Daoy (cell line): ENCODE measurements at places on chromosomes 2 and 18. TPM values are rescaled to one million over a fixed set of nuclear protein-coding genes. Genes with fewer than 3 reads are reported as not detected.

Gene MARCHF4
- 4.1 and 4.8 TPM in 2 replicates for total RNA-seq

Gene RNU2-63P
- 72.9 TPM in 1 of 2 replicates, not detected in the other for total RNA-seq

GRCh38 chr2:233013027-233013461 is at the start of gene NGEF:
Gene NGEF (minus strand): TSS chr2:233013256. CDS start chr2:232974890, 38,366 bp downstream.
- no peak for DNase-seq

DNA sequence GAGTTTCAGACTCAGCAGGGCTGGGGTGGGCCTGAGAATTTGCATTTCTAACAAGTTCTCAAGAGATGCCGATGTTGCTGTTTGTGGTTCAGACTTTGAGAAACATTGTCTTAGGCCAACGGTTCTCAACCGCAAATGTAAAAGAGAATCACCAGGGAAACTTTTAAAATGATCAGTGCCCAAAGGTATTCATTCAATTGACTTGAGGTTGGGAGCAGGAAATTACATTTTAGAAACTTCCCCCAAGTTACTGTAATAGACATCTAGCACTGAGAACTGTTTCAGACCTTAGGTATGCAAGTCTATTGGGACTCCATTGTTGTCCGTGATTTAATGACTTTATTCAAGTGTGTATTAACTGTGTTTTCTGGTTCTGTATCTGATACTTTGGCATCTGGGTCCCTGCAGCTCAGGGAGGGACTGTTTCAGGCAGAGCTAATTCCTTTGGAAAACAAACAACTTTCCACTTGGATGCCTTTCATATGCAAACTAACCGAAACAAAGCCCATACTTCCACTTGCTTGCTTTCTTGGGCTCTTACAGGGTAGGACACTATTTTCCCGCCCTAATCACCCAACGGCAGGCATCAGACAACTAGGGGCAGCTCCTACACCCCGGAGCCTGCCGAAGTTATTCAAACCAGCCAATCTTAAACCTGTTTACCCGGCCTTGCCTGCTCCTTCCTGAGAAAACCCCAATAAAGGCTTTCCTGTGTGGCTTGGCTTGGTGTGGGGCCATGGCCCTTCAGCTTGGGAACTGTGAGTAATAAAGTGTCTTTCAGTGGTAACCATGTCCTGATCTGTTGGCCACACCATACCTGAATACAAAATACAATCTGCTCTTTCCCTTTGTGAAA is 97.6 kb downstream of the POLE4 start:
- peak; percentile 37 for DNase-seq

Gene FSHR
- total RNA-seq = not detected in 2 replicates

Gene PLCD4
- 0.06 TPM in 1 of 2 replicates, not detected in the other for total RNA-seq

Gene SLC23A3
- 0.63 and 0.86 TPM in 2 replicates for total RNA-seq

Gene IL36G
- total RNA-seq = 0.80 TPM in 1 of 2 replicates, not detected in the other

DNA sequence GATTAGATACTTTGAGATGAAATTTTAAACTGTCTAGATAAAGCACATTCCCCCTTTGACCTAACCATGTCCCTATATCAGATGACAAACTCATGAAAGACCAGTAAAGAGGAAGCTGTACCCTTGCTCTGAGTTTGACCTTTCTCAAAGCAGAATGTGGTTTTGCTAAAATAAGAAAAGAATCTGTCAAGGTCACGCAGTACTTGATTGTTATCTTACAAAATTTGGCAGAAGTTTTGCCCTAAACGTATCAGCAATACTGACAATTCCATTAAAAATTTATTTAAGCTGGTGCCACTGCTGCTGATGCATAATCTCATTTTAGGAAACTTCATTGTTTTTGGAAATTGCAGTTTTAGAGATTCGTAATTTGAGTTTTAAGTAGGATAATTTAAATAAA is 31.2 kb upstream of the GALM start:
- no peak for DNase-seq

DNA sequence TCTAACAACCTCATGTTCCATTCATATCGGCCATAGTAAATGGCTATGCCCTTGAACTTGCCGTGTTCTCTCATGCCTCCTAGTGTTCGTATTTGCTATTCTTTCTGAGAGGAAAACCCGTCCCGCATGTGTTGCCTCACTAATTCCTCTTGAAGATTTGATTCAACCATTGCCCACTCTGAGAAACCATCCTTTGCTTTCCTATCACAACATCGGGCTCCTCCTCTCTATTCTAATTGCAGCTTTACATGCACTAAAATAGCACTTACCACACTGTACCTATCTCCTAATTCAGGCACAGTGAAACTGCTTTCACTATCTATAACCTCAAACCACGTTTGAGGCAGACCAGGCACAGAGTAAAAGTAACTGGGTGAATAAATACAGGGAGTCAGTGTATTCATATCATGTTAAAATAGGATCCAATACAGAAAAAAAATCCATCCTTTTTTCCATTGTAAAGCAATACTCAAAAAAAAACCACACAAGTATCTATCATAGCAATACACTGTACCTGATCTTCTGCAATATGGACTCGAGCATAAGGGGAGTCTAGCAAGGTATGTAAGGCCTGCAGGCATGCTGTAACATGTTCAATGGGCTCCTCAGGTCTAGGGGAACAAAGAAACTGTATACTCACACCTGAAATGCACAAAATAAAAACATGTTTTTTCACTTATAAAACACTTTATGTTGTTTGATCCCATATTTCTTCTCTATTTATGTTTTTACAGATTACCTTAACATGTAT is 39.0 kb upstream of the STRN start:
- no peak for DNase-seq
